NCI-H69 (cell line): ENCODE measurements at places on chromosomes 12 and 14.

- no peak for DNase-seq
Observed at GRCh38 chr14:92441751-92442504, 71.7 kb upstream of the RIN3 start.

DNA sequence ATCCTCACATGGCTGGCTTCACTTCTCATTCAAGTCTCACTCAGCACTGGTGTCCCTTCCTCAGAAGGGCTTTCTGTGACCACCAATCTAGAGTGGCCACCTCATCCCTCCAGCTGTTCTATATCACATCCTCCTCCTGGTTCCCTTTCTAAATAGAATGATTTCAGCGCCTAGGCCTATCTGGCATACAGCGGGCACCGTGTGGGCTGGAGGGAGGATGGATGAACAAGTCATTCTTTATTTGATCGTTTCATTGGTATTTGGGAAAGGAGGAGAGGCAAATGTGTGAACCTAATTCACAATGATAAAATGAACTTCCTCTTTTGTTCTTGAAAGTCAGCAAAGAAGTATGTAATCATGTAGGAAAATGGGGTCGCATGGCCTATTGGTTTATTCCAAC lies 394.2 kb downstream of the DPF3 start:
- DNase-seq, result no peak

- no peak for DNase-seq
Observed at GRCh38 chr14:63578300-63578699, 35.1 kb upstream of the PPP2R5E start.

DNA sequence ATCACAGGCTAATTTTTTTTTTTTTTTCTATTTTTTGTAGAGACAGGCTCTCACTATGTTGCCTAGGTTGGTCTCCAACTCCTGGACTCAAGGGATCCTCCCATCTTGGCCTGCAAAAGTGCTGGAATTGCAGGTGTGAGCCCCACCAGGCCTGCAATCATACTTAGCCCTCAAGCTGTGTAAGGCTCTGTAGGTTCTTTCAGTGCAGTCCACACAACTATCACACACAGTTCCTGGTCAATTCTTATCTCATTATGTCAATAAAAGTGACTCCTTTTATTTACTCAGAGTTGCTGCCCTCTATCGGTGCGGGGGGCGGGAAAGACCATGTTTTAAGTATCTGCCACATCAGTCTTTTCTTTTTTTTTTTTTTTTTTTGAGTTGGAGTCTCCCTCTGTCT lies 29.0 kb downstream of the SLC2A3 start:
- peak; percentile 10 for DNase-seq

GRCh38 chr12:54195080-54195736 lies 6.4 kb upstream of the SMUG1 start:
- DNase-seq, result no peak

DNA sequence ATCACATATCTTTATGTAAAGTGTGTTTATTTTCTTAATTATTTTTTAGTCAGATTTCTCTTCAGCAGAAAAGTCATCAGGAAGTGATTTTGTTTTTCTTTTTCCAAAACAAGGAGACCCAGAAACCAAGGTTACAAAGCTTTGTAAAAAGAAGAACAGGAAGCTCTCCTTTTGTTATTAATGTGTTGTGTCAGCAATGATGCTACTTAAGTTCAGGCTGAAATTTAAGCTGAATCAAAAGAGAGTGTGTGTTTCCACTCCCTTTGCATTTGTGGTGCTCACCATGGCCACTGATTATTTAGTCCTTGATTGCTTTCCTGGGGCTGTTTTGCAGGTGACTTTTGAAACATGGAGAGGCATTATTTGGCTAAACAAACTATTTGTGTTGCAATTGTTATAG lies 155.3 kb upstream of the ATP2B1 start:
- DNase-seq, result peak; percentile 55

DNA sequence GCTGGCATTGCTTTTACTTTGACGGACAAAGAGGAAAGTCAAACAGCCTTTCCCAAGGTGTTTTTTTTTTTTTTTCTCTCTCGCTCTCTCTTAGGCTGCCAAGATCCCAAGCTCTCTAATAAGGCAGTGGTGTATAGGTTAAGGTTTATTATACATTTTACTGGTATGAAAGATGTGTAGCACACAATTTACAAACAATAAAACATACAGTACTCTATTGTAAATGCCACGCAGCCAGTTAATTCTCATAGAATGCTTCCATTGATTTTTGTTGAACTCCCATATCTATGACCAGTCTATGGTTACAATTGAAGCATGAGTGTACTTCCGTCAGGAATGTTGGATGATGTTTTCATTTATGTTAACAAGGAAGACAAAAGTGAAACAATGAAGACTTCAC lies 106.4 kb upstream of the GSC start:
- no peak for DNase-seq
